ENCODE measurements at places on chromosomes 5 and 9.

DNA sequence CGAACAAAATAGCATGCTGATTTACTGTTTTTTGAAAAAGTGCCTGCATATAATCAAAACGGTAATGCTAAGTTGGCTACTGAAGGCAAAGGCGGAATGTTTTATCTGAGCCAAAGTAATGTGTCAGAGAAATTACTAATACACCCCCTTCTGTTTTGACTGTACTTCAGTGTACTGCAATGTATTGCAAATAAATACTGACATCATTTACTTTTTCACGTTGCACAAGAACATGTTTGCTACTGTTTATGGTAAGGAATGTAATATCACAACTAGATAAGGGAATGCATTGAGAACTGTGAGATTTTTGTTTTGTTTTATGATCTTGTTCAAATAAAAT is 813 bp upstream of the AGTPBP1 start:
- DNase-seq, result no peak

- peak; percentile 28 for DNase-seq
Measured at GRCh38 chr5:39072925-39073766, 1.1 kb downstream of the RICTOR start.

DNA sequence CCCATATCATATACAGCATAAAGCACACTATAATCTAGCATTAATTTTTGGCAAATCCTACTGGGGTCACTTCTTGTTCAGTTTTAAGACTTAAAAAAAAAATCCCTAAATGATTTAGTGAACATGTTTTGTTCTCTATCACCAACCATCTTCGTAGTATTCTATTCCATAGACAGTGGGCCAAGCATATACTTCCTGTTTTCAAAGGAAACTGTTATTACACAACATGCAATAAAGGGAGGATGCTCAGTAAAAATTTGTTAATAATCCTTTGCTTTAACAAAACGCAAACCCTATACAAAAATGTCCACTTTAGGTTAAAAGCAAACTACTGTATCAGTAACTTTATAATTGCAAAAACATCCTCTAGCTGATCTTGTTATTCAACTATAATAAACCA is 13.0 kb downstream of the CCNH start:
- no peak for DNase-seq

- DNase-seq, result no peak
Measured at GRCh38 chr9:136081826-136082495, 13.1 kb downstream of the NACC2 start.

DNA sequence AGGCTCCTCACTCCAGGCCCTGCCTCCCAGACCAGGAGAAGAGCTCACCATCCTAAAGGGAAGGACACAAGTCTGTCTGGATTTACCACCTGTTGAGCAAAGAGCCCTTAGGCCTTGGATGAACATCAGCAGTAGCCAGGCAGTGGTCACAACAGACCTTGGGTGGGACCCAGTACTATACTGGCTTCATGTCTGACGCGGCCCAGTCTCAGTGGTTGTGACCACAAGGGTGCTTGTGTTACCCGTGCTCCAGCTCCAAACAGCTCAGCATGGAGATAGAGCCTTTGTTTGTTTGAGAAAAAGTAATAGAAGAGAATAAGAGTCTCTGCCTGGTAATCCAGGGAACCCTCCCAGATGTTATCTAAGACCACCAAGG is 617.4 kb downstream of the BRINP1 start:
- DNase-seq, result no peak

GRCh38 chr5:139461698-139462097 is 845 bp downstream of the ECSCR start:
- no peak for DNase-seq

GRCh38 chr5:9209846-9210492 is 335.9 kb downstream of the SEMA5A start:
- DNase-seq, result no peak
